Daoy (cell line): ENCODE measurements at places on chromosomes 12 and 14.

DNA sequence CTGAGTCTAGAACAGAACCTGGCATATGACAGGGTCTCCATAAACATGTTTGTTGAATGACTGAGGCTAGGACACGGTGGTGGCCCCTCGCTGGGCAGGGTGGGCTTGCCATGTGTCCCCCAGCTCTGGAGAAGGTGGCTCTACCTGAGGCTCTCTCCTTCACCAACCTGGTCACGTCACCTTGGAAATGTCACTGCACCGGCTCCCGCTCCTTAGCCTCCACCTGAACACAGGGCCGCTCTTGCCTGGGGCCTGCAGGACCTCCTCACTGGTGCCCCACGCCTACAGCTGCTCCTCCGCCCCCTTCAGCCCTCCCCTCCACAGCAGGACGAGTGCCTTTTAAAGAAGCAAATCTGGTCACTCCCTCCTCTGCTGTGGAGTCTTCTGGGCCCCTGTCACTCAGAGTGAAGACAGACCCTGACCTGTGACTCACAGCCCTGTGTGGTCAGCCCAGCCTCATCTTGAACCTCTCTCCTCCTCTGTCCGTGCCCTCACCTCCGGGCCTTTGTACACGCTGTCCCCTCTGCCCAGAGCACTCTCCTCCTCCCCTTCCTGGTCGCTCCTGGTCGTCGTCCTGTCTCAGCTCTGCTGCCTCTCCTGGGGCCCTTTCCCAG lies 81.0 kb downstream of the ADGRD1 start:
- DNase-seq: no peak

- peak; percentile 46 for DNase-seq
Measured at GRCh38 chr12:128644664-128645296, 179.0 kb downstream of the SLC15A4 start.

DNA sequence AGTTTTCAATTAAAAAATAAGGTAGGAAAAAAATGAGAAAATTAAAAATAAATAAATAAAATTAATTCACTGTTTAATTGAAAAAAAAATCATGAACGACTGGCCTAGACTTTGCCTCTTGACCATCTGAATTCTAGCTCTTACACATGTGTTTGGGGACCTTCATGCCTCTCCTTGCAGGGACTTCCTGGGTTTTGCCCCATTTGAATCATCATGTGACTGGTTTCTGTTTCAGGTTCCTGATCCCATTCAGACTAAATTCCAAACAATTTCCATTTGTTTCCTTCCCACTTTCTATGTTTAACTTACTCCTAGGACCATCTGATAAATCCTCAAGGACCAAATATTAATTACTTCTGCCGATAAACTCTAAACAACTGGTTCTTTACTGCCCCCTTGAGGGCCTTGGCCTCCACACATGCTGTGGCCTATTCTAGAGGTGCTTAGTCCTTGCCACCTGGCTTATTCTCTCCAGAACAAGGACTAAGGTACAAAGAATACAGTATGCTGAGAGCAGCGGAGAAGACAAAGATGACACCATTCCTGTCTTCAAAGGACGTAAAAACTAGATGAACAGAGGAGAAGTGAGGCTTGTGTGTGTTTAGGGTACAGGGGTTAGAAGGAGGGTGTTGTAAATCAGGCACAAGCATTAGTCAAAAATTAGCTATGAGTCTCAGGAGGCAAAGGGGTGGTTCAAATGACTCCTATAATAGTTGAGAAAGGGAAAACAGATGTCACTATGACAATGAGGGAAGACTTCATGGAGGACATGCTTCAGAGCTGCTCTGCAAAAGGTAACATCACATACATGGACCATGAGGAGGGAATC lies 125.8 kb upstream of the AVPR1A start:
- DNase-seq: peak; percentile 40

- no peak for DNase-seq
Measured at GRCh38 chr14:69682621-69683263, 71.3 kb downstream of the SUSD6 start.

- DNase-seq: no peak
Measured at GRCh38 chr12:5972387-5972786, 27.3 kb upstream of the ANO2 start.

GRCh38 chr12:110345176-110345661 lies 58.3 kb downstream of the ANAPC7 start:
- no peak for DNase-seq

DNA sequence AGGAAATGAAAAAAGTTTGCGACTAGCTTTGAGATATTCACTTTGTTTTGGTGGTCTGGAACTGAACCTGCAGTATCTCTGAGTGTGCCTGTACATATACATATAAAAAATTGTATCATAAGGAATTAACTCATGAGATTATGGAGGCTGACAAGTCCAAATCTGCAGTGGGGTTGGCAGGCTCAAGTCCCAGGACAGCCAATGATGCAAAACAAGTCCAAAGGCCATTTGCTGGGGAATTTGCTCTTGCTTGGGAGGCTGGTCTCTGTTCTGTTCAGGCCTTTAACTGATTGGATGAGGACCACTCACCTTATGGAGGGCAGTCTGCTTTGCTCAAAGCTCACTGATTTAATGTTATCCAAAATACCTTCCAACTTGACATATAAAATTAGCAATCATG lies 66.8 kb downstream of the FGD4 start:
- DNase-seq: no peak
